NCI-H2107 (cell line): ENCODE measurements at places on chromosomes 11 and 22.

DNA sequence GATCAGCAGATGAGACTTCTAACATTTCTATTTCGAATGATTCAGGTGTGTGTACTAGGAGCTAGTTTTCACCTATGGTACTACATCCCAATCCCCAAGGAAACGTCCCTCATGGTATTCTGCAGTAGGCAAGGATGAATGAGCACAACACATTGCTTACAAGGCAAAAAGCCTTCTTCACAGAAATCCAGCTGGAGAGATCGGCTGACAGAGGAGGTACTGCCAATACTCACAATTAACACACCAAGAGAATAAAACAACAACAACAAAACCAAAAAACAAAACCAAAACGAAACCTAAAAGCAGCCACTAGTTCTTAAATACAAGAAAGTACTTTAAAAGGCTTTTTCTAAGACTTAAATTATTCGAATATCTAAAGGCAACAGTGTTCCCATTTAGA, 101.4 kb downstream of the PICALM start:
- no peak for DNase-seq

DNA sequence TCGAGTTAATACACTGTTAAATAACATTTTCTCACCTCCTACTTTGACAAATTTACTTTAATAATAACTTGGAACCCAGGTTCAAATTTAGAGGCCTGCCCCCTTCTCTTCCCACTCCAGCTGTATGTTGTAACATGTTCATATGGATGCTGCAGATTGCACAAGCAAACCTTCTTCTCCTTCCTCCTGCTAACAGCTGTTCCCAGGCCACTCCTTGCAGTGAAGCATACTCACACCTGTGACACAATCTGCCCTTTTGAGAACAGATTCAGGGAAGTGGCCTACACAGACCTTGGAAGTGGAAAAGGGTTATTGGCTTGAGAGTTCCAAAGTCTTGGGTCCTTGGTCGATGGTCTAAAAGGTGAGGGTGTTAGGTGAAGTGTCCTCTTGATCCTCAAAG, 131.9 kb downstream of the TEAD1 start:
- DNase-seq = no peak

DNA sequence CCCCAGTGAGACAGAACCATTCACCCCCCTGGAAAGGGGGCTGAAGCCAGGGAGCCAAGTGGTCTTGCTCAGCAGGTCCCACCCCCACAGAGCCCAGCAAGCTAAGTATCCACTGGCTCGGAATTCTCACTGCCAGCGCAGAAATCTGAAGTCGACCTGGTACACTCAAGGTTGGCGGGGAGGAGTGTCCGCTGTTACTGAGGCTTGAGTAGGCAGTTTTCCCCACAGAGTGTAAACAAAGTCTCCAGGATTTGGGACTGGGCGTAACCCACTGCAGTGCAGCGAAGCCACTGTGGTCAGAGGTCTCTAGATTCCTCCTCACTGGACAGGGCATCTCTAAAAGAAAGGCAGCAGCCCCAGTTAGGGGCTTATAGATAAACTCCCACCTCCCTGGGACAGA, 10.0 kb downstream of the PATE1 start:
- DNase-seq = no peak

DNA sequence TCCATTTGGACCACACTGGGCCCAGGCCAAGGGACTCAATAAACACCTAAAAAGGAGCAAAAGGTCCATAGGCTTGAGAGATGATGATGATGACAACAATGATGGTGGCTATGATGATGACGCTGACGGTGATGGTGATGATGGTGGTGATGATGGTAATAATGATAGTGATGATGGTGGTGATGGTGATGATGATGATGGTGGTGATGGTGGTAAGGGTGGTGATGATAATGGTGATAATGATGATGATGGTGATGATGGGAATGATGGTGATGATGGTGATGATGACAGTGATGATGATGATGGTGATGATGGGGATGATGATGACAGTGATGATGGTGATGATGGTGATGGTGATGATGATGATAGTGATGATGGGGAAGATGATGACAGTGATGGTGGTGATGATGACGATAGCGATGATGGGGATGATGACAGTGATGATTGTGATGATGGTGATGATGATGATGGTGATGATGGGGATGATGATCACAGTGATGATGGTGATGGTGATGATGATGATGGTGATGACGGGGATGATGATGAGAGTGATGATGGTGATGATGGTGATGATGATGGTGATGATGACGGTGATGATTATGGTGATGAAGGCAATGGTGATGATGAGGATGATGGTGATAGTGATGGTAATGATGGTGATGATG, 7.1 kb upstream of the RASD2 start:
- no peak for DNase-seq

- no peak for DNase-seq
Observed at GRCh38 chr11:96758957-96759356, 369.1 kb downstream of the JRKL start.

DNA sequence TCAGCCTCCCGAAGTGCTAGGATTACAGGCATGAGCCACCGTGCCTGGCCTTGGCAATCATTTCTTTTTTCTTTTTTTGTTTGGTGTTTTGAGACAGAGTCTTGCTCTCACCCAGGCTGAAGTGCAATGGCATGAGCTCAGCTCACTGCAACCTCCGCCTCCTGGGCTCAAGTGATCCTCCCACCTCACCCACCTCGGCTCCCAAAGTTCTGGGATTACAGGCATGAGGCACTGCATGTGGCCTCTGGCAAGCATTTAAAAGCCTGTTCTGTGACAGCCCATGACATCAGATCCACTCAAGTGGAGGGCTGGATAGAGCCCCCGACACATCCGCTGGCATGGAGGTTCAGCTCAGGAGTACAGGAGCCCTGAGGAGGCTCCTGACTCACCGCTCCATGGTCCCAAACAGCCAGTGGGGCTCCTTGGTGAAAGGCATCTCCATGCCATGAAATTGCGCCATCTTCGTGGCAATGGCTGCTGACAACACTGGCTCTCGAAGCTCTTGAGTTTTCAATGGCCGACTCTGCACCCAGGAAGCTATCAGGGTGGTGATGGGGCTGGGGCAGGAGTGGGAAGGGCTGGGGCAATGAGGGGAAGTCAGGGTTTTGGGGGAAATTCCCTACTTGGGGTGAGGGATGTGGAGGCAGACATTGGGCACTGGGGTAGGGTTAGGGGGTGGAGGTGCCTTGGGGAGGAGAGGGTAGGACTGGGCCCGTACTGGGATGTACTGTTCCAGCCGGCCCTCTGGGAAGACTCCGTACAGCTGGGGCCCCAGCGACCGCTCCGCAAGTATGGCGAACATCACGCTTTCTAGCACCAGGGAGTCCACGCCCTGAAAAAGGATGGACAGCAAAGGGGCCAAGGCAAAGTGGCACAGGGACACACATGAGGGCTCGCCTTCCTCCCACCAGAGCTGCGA, 1.4 kb downstream of the CHKB start:
- no peak for DNase-seq

DNA sequence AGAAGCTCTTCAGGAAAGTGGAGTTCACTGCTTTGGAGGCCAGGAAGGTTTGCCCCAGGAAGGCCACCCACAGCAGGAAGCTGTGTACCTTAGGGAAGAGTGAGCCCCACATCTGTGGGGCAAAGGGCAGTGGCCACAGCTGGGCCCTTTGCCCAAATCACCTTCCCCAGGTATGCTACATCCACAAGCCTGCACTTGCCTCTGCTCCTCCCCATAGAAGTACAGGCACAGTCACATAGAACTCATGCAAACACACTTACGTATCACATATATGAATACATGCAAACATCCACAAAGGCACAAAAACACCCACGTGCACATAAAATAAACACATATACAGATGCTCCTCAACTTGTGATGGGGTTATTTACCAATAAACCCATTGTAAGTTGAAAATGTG, 2.1 kb downstream of the TRIM29 start:
- no peak for DNase-seq

- DNase-seq = no peak
Observed at GRCh38 chr11:113334183-113334582, 19.8 kb downstream of the TTC12 start.

DNA sequence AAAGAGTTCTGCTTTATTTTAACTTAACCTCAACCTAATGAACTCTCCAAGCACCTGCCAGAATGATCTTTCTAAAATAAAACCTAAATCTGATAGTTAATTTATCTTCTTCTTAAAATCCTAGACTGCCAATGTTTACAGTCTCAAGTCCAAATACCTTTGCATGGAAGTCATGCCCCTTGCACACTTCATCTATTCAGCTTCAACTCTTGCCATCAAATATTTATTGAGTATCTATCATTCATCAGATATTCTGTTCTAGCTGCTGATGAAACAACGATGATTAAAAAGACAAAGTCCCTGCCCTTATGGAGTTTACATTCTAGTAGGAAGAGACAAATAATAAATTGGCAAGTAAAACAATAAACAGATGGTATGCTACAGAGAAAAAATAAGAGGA, 101.7 kb downstream of the APOL5 start:
- DNase-seq = no peak

GRCh38 chr11:122096272-122097112, 19.5 kb downstream of the BLID start:
- DNase-seq = no peak

DNA sequence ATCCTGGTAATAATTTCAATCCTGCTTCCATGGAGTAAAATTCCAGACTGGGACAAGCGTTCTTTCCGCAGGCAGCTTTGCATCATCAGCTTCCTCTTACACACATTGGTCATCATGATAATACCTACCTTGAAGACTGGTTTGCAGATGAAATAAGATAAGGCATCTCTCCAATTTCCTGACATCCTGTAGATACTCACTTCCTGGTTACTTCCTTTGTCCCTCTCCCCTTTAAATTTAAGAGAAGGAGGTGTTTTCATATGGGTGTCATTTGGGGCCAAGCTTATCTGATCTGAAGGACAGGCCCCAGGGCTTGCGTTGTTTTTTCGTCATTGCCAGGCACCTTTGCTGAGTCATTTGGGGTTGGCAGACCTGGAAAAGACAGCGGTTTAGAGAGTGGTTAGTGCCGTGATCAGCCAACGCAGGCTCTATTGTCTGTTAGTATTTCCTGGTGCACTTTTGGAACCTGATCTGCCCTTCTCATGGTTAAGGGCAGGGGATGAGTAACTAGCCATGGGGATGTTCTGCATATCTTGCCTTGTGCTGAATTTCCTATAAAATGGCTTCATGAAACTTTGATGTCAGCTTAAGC, 24.1 kb downstream of the GRAMD1B start:
- DNase-seq = no peak

DNA sequence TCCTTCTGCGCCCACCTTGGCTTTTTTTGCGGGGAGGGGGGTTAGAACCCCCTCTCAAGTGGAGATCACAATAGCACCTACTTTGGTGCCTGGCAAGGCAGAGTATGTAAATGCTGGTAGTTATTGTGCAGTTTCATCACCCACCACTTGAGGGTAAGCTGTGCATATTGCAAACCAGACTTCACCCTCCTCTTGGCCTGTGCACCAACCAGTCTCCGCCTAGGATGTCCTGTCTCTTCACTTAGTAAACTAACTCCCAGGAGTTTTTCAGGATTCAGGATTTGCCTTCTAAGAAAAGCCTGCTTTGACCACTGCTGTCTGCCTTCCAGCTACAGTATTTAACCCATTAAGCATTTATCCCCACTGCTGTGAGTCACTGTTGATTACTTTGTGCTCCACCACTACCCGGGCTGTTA, 2.0 kb upstream of the UBXN1 start:
- no peak for DNase-seq

GRCh38 chr22:20026996-20027601, 6.2 kb downstream of the TANGO2 start:
- no peak for DNase-seq

DNA sequence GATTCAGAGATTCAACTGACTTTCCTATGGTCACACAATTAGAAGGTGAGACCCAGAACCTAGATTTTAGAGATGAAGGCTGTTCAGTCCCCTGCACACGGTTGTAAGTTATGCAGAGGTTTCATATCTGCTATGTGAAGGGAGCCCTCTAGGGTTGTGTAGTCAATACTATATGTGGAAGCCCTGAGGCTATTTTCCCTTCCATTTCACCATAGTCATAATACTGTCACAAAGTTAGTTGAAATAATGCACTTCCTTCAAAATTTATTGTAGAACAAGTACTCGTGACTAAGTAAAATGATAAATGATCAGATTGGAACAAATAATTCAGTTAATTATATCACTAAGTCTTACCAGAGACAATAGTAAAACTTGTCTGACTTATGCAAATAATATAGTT, 48.8 kb downstream of the ENDOD1 start:
- no peak for DNase-seq

DNA sequence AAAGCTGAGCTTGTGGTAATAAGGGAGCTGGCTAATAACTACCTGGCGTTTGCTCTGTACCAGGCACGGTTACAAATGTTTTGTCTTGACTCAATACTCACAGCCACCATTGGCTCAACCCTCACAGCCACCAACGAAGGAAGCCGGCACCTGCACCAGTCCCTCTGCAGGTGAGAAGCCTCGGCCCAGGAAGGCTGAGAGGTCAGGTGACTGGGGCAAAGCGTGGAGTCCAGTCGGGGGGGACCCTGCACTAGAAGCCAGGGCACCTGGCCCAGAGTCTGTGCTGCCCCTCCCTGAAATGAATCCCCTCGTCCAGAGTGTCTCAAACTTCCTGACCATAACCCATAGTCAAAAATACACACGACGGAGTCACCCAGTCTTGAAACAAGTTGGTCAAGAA, 90.1 kb downstream of the PHF21B start:
- DNase-seq = no peak

GRCh38 chr22:19287889-19288288, 3.6 kb downstream of the CLTCL1 start:
- no peak for DNase-seq

GRCh38 chr11:77038825-77039326, 4.7 kb downstream of the B3GNT6 start:
- DNase-seq = no peak

- DNase-seq = no peak
Observed at GRCh38 chr22:26847046-26847445, 189.7 kb downstream of the MIAT start.

- DNase-seq = no peak
Observed at GRCh38 chr22:29055192-29055830, 6.3 kb downstream of the C22orf31 start.
